ENCODE measurements at places on chromosomes 4 and X. TPM values are rescaled to one million over a fixed set of nuclear protein-coding genes. Genes with fewer than 3 reads are reported as not detected.

The MAGEA8 gene
- not detected for total RNA-seq

The IDUA gene
- total RNA-seq = 13.0 TPM

The TKTL1 gene
- not detected for total RNA-seq

The ABCG2 gene
- total RNA-seq = 19.1 TPM

The RRH gene
- 0.12 TPM for total RNA-seq

Data from A549 treated with GW870086 at 1 μM for 4 hours (cell line).